ENCODE measurements at places on chromosomes 6 and 20. TPM values are rescaled to one million over a fixed set of nuclear protein-coding genes. Genes with fewer than 3 reads are reported as not detected.

Gene TGM2
- 0.31 TPM for total RNA-seq

Gene LTB
- total RNA-seq = 618 TPM

Gene SUMO4
- 10.1 TPM for total RNA-seq

Gene DCDC2
- not detected for total RNA-seq

Gene ADA
- total RNA-seq = 112 TPM

Gene LY6G6D
- total RNA-seq = not detected

Gene ADGRF5
- total RNA-seq = not detected

Gene NMBR
- total RNA-seq = not detected

Gene CLPSL2
- total RNA-seq = not detected

Gene AIF1
- 177 TPM for total RNA-seq

Gene GLYATL3
- not detected for total RNA-seq

GRCh38 chr6:44074813-44075646 is 52.2 kb downstream of the MRPL14 start:
- DNase-seq = no peak

DNA sequence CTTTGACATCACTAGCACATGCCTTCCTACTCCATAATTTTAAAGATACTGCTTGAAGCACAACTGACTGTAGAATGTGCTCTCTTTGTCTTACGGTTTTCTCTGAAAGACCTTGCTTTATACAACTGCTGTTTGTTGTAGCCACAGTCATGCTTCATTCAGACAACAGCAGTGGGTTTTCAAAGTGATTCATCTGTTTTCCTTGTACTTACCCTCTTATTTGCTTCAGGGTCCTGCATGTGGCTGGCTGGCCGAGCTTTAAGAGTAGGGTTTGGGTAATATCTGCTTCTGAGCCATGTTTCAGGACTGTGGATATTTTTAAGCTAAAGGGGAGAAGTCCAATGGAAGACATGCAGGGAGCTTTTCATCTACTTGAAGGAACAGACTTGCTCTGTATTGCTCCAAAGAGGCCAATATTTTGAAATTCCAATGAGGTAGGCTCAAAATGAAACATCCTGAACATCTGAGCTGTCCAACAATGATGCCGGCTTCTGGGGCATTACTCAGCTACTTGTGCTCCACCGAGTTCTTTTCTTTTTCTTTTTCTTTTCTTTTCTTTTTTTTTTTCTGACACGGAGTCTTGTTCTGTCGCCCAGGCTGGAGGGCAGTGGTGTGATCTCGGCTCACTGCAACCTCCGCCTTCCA is 160.2 kb upstream of the SGK1 start:
- DNase-seq = no peak

DNA sequence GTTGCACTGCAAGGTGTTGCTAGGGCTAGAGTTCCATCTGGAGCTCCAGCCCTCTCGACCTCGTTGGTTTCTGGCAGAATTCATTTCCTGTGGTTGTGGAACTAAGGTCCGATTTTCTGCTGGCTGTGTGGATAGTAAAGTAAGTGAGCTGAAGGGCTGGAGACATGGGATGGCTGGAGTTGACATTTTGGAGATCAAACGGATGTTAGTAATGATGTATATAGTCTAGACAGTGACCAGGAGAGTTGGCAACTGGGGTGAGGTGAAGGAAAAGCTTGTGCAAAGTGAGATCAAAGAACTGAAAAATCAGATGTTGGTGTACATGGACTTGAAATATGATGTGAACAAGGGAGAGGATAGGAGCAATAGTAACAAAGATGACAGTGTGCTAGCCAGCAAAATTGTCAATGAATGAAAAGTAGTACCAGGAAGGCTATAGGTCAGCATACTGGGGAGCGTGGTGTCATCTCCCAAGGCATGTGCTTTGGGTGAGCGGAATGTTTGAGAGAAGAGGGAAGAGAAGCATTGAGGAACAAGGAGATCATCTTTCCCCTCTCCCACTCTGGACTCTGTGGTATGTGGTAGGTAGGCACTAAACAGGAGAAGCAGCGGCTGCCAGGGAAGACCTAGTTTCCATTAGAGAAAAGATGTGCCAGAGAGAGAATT is 7.8 kb downstream of the QRSL1 start:
- no peak for DNase-seq

- peak; percentile 83 for DNase-seq
Observed at GRCh38 chr6:41939848-41940758, 1.5 kb downstream of the CCND3 start.

DNA sequence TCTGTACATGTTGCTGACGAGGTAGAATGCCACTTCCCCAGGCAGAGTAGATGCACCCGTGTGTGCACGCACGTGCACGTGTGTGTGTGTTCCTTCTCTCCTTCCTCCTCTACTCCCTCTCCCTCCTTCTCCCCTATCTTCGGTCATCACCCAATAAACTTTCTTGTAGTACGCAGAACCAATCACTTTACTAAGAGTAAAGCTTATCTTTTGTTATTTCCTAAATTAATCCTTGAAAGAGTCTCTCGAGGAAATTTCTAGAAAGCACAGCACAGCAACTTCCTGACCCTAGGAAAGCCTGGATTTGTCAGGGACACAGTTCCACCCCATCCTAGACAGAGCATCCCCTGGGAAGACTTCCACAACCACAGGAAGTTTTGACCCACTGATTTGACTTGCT is 166.1 kb downstream of the ZDHHC14 start:
- peak; percentile 16 for DNase-seq

DNA sequence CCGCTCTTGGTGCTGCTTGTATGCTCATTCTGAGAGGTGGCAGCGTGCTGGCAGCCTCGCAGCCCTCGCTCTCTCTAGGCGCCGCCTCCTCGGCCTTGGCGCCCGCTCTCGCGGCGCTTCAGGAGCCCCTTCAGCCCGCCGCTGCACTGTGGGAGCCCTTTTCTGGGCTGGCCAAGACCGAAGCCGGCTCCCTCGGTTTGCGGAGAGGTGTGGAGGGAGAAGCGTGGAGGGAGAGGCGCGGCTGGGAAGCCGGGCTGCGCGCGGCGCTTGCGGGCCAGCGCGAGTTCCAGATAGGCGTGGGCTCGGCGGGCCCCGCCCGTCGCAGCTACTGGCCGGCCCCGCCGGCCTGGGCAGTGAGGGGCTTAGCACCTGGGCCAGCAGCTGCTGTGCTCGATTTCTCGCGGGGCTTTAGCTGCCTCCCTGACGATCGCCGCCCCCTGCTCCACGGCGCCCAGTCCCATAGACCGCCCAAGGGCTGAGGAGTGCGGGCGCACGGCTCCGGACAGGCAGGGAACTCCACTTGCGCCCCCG is 19.5 kb upstream of the FAM8A1 start:
- peak; percentile 33 for DNase-seq

DNA sequence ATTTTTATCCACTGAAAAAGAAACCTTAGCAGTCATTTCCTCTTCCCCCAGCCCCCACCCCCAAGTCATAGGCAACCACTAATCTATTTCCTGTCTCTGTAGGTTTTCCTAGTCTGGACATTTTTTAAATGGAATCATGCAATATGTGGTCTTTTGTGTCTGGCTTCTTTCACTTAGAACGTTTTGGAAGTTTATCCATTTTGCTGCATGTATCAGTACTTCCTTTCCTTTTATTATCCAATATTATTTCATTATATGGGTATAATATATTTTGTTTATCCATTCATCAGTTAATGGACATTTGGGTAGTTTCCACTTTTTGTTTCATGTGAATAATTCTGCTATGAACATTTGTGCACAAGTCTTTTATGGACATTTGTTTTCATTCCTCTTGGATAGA is 99.3 kb upstream of the BMP5 start:
- no peak for DNase-seq

- peak; percentile 75 for DNase-seq
Observed at GRCh38 chr6:158047127-158047518, 65.5 kb downstream of the SYNJ2 start.

DNA sequence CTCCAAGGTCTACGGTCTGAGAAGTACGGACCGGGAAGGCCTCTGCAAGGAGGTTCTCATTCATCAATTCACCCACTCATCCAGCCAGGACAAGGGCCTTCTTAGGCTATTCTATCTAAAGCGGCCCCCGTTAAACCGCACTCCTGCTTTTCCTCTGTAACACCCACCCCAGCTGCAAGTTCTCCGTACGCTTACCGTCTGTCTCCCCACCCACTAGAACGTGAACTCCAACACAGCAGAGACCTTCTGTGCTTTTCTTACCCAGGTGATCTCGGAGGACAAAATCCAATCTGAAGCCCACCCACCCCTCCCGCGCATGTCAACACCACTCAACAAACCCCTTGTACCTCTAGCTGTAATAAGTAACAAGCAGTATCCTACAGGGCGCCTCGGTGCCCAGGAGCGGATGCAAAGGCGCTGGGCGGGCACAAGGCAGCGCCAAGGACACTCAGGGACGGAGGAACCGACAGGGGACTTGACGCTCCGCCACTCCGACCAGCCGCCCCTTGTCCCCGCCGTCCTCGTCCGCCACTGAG is 351 bp downstream of the AURKA start:
- DNase-seq = peak; percentile 28

DNA sequence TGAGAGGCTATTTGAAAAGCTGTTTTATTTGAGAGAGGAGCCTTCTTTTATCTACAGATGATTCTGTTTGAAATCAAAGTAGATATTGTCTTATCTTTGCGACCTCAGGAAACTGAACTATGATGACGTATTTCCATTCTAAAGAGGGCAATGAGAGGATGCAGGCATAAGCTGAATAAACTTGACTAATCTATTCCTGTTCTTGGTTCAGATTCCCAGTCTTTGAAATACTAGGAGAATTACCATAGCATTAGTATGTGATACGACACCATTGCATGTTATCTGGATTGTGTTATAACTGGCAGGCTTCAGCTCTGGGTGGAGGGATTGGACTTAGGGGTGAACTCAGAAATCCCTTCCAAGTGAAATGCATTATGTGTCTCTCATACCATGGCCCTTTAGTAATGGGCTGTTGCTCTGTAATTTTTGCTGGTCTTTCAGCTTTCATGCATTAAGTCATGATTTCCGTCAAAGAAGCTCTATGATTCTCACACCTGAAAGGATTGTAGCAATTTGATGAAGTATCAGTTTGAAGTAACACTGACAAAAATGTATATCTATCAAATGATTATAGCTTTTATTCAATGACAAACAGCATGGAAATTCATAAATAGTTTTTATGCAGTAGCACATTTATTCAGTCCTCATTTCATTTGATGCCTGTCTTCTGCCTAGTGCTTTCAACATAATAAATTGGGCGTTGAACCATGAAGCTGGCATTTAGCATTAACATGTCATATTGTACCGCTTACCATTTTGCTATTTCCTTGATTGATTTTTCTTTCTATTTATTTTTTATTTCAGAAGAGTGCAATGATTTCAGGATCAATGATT is 138.4 kb upstream of the SPACA1 start:
- DNase-seq = no peak

- DNase-seq = no peak
Observed at GRCh38 chr6:89138173-89138572, 7.7 kb upstream of the PM20D2 start.

DNA sequence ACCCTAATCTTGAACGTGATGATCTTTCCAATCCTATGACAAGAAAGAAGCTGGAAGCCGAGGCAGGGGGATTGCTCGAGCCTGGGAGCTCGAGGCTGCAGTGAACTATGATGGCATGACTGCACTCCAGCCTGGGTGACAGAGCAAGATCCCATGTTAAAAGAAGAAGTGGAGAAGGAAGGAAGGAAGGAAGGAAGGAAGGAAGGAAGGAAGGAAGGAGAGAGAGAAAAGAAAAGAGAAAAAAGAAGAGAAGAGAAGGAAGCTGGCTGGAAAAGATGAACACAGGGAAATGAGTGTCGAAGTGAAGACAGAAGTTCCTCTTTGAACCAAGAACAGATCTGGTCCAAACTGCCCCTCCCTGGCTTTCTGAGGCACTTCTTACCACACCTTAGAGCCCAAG is 136.0 kb upstream of the PRND start:
- no peak for DNase-seq

GRCh38 chr6:116969211-116969863 is 92.3 kb downstream of the RFX6 start:
- DNase-seq = peak; percentile 44

DNA sequence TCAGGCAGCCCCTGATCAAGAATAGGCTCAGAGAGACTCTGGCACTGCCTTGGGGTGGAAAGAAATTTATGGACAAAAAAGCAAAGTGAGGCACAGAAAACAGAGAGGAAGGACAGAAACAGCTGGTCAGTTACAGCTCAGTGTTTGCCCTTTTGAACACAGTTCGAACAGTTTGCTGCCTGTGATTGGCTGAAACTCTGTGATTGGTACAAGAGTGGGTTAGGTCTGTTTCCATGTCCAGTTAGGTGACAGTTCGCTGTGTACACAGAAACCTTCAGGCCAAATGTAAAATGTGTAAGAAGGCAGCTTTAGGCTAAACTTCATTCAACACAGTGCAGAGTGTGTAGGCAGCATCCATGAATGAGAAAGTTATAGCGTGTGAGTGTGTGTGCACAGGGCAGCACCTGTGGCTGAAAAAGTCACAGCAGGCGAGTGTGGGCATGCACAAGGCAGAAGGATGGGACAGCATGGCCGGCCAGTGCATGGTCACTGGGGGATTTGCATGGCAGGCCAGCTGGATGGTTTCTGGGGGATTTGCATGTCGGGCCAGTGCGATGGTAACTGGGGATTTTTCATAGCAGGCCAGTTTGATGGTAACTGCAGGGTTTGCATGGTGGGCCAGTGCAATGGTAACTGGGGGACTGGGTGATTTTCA is 75.4 kb upstream of the FRMD1 start:
- DNase-seq = no peak

DNA sequence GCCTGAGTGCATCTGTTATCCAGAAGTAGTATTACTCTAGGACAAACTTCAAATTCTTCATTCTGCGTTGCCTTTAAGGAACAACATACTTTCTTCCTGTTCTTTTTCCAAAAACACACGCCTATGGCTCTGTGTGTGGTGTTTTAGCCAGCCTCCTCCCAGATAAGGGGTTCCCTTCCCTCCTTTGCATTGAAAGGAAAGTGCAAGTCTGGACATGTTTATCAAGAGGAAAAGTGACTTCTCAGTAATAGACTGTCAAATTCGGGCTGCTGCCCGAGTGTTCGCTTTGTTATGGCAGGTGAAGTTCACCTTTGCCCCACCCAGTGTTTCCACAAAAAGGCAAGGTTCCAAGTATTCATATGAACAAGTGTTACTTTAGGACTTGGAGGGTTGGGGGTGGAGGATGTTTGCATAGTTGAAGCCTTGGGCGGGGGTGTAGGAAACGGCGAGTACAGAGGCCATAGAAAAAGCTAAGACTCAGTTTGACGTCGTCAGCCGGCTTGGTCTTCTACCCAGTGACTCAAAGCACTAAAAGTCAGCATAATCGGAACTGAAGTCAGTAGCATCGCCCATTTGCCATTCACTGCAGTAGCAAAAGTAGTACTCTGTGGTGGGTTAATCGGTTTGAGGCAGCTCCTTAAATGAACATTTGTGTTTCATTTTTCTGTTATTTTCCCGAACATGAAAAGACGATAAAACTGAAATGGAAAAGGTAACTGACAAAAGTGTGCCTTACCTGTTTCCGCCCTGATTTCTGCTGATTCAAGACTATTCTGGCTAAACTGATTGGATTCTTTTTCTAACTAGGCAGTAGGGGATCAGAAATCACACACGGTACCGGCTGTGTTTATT is 12.5 kb downstream of the PRDM1 start:
- peak; percentile 83 for DNase-seq

GRCh38 chr20:13402171-13402760 is 181.2 kb downstream of the ISM1 start:
- DNase-seq = no peak

- no peak for DNase-seq
Observed at GRCh38 chr6:7129784-7130569, 22.2 kb downstream of the RREB1 start.

- no peak for DNase-seq
Observed at GRCh38 chr6:132314432-132314831, 86.8 kb downstream of the MOXD1 start.
